ENCODE measurements at places on chromosomes 3 and 15. TPM values are rescaled to one million over a fixed set of nuclear protein-coding genes. Genes with fewer than 3 reads are reported as not detected.

MKRN2 gene
- 33.6 TPM for total RNA-seq

ROPN1B gene
- total RNA-seq: 0.26 TPM

GPR156 gene
- 2.0 TPM for total RNA-seq

FBXL22 gene
- total RNA-seq: 26.2 TPM

FAM227B gene
- total RNA-seq: 19.9 TPM

ACKR2 gene
- 6.8 TPM for total RNA-seq

LRRC31 gene
- total RNA-seq: not detected

RASGRF1 gene
- 0.48 TPM for total RNA-seq

SPSB4 gene
- total RNA-seq: 5.6 TPM

All from urinary bladder (tissue), 4 donors.